ENCODE measurements at places on chromosomes 16 and 17. TPM values are rescaled to one million over a fixed set of nuclear protein-coding genes. Genes with fewer than 3 reads are reported as not detected.
A peak's percentile ranks its signal among the peaks of the same experiment; 100 is the strongest.

Gene SCIMP
- 0.38 TPM for total RNA-seq

Gene RAB11FIP4
- 0.09 TPM for total RNA-seq

DNA sequence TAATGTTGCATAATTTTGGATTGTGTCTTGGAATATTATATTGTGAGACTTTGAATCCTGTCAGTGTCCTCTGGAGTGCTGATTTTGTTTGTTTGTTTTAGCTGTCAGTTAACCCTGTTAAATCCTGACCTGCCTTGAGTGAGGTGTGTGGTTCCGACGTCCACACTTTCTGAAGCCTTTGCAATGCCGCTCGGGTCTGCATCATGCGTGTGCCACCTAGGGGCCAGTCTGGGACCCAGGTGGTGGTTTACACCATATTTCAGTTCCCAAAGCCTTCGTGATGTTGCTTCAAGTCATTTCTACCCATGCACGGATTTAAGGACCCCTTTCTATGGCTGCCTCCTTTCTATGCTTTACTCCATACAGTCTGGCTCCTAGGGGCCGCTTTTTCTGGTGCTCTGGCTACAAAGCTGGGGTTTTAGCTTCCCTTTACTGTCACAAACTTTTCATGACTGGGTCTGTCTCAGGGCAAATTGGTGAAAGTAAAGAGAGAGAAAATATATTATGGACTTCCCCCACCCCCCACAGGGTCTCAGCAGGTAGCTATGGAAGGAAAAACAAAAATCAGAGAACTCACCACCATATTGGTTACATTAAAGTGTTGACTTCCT, 11.4 kb upstream of the OR4D1 start:
- no peaks in the 10 kb centered on the region for H3K4me1 ChIP-seq
- H3K27ac ChIP-seq = no peak overlapping the region
- no peaks in the 10 kb centered on the region for H3K36me3 ChIP-seq
- H3K27me3 ChIP-seq = no peaks in the 10 kb centered on the region

DNA sequence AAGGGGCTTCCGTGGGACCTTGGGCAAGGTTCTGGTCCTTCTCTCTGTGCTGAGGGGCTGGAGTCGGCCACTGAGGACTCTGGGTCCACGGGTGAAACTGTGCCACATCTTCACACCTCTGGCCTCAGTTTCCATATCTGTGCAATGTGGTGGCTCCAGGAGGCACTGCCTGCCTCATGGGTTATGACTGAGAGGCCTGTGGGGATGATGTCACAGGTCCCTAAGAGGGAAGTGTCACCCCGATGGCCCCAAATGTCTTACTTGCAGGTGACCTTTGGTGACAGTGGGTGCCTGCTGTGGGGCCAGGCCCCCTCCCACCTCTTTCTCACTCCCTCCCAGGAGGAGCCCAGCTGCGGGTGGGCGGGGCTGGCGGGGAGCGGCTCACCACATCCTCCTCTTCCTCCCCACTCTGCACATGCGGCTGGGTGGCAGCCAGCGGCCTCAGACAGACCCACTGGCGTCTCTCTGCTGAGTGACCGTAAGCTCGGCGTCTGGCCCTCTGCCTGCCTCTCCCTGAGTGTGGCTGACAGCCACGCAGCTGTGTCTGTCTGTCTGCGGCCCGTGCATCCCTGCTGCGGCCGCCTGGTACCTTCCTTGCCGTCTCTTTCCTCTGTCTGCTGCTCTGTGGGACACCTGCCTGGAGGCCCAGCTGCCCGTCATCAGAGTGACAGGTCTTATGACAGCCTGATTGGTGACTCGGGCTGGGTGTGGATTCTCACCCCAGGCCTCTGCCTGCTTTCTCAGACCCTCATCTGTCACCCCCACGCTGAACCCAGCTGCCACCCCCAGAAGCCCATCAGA, at the start of gene IL21R:
TSS of gene IL21R (plus strand) at position 407 of the 801 bp plus-strand sequence. CDS start 27,898 bp downstream, outside the sequence.
- H3K36me3 ChIP-seq = no peaks in the 10 kb centered on the region
- peak; percentile 50 for DNase-seq
- H3K4me3 ChIP-seq = no peak within 1 kb of the TSS
- no peak within 1 kb of the TSS for H3K27ac ChIP-seq
- H3K4me1 ChIP-seq = no peaks in the 10 kb centered on the region

DNA sequence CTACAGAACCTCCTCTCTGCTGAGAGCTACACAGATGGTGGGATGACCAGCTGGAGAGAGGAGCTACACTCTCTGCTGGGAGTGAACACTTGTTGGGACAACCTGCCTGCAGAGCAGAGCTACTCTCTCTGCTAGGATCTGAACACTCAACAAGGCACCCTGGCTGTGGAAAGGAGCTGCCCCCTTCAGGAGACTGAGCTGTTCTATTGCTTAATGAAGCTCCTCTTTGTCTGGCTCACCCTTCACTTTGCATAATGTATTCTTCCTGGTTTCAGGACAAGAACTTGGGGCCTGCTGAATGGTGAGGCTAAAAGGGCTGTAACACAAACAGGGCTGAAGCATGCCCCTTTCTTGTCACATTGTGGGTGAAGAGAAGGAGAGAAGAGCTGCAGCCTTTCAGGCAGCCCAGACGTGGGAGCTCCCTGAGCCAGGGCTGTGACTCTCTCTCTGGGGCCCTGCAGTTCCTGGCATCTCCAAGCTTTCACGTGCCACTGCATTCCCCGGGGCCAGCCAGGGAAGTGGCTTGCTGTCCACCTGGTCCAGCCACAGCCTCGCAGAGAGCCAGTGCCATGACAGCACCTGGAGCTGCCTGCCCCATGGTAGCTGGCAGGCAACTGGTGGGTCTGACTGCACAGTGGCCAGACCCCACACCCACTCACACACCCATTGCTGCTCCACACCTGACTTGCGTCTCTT, 272.8 kb upstream of the KCNJ16 start:
- no peak for DNase-seq
- H3K27me3 ChIP-seq = no peaks in the 10 kb centered on the region
- no peak overlapping the region for H3K27ac ChIP-seq
- no peaks in the 10 kb centered on the region for H3K4me1 ChIP-seq
- H3K36me3 ChIP-seq = no peaks in the 10 kb centered on the region
- H3K4me3 ChIP-seq = no peak overlapping the region

DNA sequence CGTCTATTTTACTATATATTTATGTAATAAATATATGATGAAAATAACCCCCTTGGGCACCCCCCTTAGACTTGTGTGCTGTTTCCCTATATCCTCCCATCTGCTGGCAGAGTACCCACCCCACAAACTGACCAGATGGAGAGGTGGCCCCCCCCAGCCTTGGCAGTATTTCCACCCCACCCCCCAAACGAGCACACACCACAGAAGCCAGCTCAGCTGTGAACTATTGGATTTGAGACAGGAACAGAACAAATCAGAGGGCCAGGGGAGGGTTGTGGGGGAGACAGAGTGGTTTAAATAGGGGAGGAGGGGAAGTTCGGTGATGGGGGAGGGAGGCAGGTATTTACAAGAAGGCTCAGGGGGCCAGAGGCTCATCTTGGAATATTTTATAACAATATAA, 7.8 kb downstream of the NR1D1 start:
- H3K27me3 ChIP-seq = no peaks in the 10 kb centered on the region
- peak overlapping the region; percentile 24 for H3K4me3 ChIP-seq
- no peaks in the 10 kb centered on the region for H3K36me3 ChIP-seq

DNA sequence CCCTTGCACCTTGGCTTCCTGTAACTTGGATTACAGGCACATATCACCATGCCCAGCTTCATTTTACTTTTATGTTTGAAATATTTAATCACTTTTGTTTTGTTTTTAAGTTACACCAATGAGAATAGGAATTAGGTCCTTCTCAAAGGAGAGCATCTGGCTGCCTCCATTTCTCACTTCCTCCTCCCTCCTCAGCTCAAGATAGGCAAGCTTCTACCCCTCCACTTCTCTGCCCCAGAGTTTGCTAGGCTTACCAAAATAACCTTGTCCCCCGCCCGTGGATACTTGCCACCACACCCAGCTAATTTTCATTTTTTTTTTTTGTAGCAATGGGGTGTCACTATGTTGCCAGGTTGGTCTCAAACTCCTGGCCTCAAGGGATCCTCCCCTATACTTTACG, 17.9 kb downstream of the GABARAPL2 start:
- no peak overlapping the region for H3K27ac ChIP-seq
- no peak for DNase-seq
- no peaks in the 10 kb centered on the region for H3K27me3 ChIP-seq
- H3K36me3 ChIP-seq = no peaks in the 10 kb centered on the region
- peaks cover 1% of the 10 kb centered on the region for H3K4me1 ChIP-seq
- H3K4me3 ChIP-seq = no peak overlapping the region

DNA sequence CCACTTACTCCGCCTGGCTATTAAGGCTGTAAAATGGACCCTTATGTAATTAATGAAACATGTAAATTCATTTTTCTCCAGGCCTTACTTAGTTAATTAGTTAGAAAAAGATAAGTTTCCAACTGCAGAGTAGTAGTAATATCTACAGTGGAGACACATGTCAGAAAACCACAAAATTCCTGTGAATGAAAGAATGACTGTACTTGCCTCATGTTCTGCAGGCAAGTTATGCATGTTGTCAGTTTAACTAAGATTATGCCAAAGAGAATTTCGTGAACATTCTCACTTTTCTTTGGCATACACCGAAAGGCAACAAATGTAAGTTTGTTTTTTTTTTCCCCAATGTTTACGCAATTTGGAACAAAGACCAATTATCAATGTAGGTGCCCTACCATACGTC, 16.8 kb upstream of the CCL1 start:
- no peaks in the 10 kb centered on the region for H3K36me3 ChIP-seq
- H3K4me3 ChIP-seq = no peak overlapping the region
- no peaks in the 10 kb centered on the region for H3K4me1 ChIP-seq

Gene KRT24
- not detected for total RNA-seq

GRCh38 chr16:87316450-87316922, 706 bp downstream of the C16orf95 start:
- peaks cover 15% of the 10 kb centered on the region for H3K4me1 ChIP-seq
- no peak for DNase-seq
- peak overlapping the region; percentile 93 for H3K27ac ChIP-seq

- DNase-seq = no peak
- no peak overlapping the region for H3K27ac ChIP-seq
- no peak overlapping the region for H3K4me3 ChIP-seq
- H3K27me3 ChIP-seq = no peaks in the 10 kb centered on the region
- H3K4me1 ChIP-seq = no peaks in the 10 kb centered on the region
Measured at GRCh38 chr17:8951206-8951605, 14.3 kb downstream of the PIK3R5 start.

DNA sequence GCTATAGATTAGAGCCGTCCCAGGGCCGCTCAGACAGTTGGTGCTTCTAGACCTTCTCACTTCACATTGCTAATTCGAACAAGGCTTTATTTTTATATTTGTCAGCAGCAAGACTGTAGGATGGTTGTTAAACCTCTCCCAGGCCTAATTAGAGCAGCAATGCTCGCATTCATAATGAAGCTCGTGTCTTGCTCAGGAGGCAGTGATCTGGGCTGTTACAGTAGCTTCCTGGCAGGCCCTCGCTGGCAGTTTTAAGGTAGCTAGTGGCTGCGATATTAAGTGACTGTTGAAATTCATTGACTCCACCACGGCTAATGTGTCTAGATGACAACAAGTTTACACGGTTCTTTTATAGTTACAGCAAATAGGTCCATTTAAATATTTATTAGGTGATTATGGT, 23.2 kb upstream of the ANKFN1 start:
- no peak overlapping the region for H3K27ac ChIP-seq
- H3K4me3 ChIP-seq = no peak overlapping the region
- no peaks in the 10 kb centered on the region for H3K27me3 ChIP-seq

GRCh38 chr17:75370286-75370915, 35.1 kb downstream of the GRB2 start:
- peaks cover 2% of the 10 kb centered on the region for H3K36me3 ChIP-seq
- peaks cover 63% of the 10 kb centered on the region for H3K4me1 ChIP-seq
- DNase-seq = peak; percentile 66
- no peaks in the 10 kb centered on the region for H3K27me3 ChIP-seq
- H3K4me3 ChIP-seq = no peak overlapping the region

Gene TBC1D3B
- not detected for total RNA-seq

Gene NTN1
- total RNA-seq = 0.76 TPM

DNA sequence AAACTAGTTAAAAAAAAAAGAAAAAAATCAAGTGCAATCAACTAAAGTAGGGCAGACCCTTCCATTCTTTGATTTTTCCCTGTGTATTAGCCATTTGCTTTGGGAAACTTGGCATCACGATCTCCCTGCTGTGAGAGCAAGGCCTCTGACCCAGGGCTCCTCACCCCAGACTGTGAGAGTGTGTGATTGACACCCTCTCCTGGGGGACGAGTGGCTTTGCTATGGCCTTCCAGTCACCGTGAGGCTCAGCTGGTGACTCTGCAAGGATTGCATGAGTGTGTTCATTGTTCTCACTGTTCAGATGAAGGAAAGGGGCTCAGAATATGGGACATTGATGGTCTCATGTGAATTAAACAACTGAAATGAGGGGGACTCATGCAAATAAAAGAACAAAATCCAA, 69.0 kb upstream of the BCAR1 start:
- no peak overlapping the region for H3K27ac ChIP-seq
- H3K4me1 ChIP-seq = no peaks in the 10 kb centered on the region
- DNase-seq = no peak
- H3K36me3 ChIP-seq = no peaks in the 10 kb centered on the region
- no peak overlapping the region for H3K4me3 ChIP-seq

Gene MMP15
- total RNA-seq = 6.3 TPM

Gene RPTOR
- total RNA-seq = 47.6 TPM

GRCh38 chr16:21156767-21157467, 1.6 kb upstream of the LDAF1 start:
- H3K27me3 ChIP-seq = no peaks in the 10 kb centered on the region
- H3K4me3 ChIP-seq = no peak overlapping the region
- no peak overlapping the region for H3K27ac ChIP-seq
- H3K36me3 ChIP-seq = no peaks in the 10 kb centered on the region
- peaks cover 19% of the 10 kb centered on the region for H3K4me1 ChIP-seq

- H3K27ac ChIP-seq = no peak overlapping the region
- H3K27me3 ChIP-seq = no peaks in the 10 kb centered on the region
- H3K36me3 ChIP-seq = no peaks in the 10 kb centered on the region
- no peak for DNase-seq
Measured at GRCh38 chr16:30187971-30188561, 4.7 kb downstream of the CORO1A start.

Gene ZNF785
- 0.70 TPM for total RNA-seq

Gene YBX2
- 0.46 TPM for total RNA-seq

Gene TBC1D3
- total RNA-seq = not detected

GRCh38 chr16:12985516-12985915, 84.1 kb downstream of the SHISA9 start:
- no peak for DNase-seq
- no peak overlapping the region for H3K27ac ChIP-seq
- no peaks in the 10 kb centered on the region for H3K27me3 ChIP-seq
- H3K4me3 ChIP-seq = no peak overlapping the region

GRCh38 chr16:1180549-1181403, 27.9 kb downstream of the CACNA1H start:
- no peak for DNase-seq
- H3K4me1 ChIP-seq = peaks cover 7% of the 10 kb centered on the region
- peak overlapping the region; percentile 41 for H3K27ac ChIP-seq
- no peak overlapping the region for H3K4me3 ChIP-seq
- H3K36me3 ChIP-seq = no peaks in the 10 kb centered on the region

Gene CDC6
- 0.75 TPM for total RNA-seq
